Glutamatergic neuron (in vitro differentiated cells): ENCODE measurements at places on chromosomes 6 and 20.

DNA sequence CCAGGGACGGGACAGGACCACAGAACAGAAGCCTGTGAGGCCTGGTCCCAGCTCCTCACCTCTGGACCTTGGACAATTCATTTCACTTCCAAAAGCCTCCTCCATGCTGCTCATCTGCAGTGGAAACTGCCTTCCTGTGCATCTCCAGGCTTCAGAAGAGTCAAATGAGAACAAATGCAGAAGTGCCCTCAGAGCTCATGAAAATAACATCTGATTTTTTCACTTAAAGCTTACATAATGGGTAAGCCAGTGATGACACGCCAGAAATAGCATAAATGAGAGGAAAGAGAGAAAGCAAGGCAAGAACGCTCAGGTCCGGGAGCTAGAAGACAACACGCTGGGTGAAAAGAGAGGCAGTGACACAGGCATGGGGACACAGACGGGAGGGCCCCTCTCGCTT lies 7.9 kb downstream of the CNKSR3 start:
- DNase-seq = no peak

GRCh38 chr6:134609716-134610261 lies 291.9 kb upstream of the SGK1 start:
- DNase-seq = no peak

- DNase-seq = no peak
Observed at GRCh38 chr6:2695454-2696095, 55.1 kb downstream of the MYLK4 start.

DNA sequence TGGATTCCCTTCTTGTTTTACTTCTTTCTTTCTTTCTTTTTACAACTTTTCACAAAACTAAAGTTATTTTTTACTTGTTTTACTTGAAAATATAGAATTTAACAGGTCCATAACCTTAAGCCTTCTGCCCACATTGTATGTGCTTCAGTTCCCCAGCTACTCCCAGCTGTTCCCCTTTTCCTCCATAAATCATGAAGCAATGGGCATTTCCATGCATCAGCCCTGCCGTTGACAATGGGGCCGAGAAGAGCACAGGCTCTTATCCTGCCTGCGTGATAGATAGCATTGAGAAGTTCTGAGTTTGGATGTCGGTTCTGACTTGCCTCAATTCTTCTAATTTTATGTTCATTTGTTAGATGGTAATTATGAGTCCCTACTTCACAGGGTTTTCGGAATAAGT lies 583.8 kb downstream of the CDH26 start:
- DNase-seq = no peak

GRCh38 chr6:15481390-15482291 lies 181.2 kb downstream of the DTNBP1 start:
- no peak for DNase-seq

DNA sequence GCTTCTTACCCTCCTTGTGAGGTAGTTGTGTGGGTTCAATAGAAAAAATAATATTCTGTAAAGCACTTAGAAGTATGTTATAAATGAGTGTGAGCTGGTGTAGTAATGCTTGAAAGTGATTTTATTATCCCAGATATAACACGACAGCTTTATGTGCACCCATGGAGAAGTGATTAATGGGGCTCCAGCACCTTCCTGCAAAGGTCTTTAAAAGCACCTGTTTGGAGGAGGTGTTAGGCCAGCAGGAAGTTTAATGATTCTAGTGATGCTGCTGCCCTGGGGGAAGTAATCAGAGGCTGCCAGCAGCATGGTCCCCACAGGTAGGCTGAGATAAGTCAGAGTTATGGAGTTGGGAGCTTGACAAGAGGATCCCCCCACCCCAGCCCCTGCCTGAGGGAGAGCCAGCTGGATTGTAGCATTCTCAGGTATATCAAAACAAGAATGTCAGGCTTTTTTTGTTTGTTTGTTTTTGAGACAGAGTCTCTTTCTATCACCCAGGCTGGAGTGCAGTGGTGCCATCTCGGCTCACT lies 166.3 kb downstream of the PHACTR1 start:
- no peak for DNase-seq

- DNase-seq = no peak
Observed at GRCh38 chr6:87244380-87244779, 78.0 kb upstream of the SMIM8 start.

DNA sequence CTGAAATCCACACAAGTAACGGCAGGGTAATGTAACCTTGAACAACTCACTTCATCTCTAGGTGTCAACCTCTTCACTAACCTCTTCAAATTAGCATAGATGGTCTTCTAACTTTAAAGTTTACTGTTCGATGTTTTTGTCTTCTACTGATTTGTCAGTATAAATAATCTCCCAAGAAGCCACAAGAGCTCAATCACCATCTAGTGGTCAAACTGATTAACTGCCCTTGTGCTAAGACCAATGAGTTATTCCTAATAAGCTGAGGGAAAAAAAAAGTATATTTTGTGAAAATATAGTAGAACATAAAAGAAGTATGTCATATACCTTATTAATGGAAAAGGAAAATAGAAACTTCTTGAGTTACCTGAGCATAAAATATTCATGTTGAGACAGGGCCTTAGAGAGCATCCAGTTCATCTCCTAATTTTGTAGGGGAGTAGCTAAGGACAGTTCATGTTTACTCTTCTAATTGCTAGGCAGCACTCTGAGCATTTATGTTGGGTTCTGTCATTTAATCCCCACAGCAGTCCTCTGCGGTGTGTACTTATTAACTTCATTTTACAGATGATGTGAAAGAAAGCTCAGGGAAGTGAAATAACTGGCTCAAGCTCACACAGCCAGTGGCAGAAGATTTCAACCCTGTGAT lies 317.1 kb downstream of the ESR1 start:
- no peak for DNase-seq

- DNase-seq = no peak
Observed at GRCh38 chr6:25302151-25302550, 23.0 kb downstream of the CARMIL1 start.

GRCh38 chr20:44095831-44096230 lies 91.2 kb downstream of the JPH2 start:
- DNase-seq = no peak

- DNase-seq = peak; percentile 53
Observed at GRCh38 chr6:97215157-97215769, 67.8 kb downstream of the MMS22L start.

DNA sequence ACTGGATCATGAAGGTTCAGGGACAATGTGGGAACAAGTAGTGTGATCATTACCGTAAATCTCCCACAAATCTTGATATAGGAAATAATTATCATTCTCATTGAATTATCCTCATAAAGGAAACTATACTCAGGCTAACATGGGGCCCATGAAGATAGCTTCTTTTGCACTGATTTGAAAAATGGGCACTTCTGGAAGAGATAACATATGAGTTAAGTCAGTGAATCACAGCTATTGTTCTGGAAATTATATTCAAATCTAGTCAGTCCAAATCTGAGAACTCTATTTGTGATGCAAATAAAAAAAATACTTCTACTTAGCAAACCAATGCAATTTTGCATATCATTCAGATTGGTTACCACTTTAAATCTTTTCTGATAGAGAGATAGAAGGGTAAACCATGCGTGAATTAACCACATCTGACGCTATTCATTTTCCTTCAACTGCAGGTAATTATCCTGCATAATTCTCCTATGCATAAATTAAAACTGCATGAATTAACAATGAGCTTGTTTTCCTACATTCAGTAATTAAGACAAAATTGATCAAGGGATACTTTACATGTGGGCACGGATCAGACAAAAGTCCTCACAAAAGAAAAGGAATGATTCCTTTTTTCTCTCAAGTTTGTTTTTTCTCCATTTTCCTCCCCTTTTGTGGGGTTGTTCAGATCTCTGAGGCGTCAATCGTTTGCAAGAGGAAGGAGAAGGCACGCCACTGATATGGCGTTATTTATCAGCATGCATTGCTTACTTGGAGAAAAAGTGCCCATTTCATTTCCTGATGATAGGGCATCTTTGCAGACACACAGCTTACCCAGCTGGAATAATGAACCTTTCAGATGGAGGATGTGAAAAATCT lies 36.4 kb downstream of the RIPOR2 start:
- DNase-seq = no peak

GRCh38 chr6:67535946-67536345 lies 1099.1 kb upstream of the ADGRB3 start:
- no peak for DNase-seq

DNA sequence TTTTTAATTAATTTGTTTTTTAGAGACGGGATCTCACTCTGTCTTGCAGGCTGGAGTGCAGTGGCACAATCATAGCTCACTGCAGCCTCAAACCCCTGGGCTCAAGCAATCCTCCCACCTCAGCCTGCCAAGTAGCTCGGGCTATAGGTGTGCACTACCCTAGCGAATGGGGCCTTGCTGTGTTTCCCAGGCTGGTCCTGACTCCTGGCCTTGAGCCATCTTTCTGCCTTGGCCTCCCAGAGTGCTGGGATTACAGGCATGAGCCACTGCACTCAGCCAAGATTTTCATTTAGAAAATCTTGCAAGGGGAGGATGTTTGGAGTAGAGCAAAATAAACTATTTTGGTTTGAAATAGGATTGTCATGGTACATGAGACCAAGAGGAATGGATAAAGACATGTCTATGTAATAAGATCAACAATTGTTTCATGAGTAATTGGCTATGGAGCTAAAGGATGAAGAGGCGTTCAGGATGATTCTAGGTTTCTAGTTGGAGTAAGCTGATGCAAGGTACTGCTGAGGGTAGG lies 237.8 kb downstream of the UST start:
- no peak for DNase-seq

- DNase-seq = no peak
Observed at GRCh38 chr20:8913456-8913855, 155.4 kb upstream of the PLCB4 start.

DNA sequence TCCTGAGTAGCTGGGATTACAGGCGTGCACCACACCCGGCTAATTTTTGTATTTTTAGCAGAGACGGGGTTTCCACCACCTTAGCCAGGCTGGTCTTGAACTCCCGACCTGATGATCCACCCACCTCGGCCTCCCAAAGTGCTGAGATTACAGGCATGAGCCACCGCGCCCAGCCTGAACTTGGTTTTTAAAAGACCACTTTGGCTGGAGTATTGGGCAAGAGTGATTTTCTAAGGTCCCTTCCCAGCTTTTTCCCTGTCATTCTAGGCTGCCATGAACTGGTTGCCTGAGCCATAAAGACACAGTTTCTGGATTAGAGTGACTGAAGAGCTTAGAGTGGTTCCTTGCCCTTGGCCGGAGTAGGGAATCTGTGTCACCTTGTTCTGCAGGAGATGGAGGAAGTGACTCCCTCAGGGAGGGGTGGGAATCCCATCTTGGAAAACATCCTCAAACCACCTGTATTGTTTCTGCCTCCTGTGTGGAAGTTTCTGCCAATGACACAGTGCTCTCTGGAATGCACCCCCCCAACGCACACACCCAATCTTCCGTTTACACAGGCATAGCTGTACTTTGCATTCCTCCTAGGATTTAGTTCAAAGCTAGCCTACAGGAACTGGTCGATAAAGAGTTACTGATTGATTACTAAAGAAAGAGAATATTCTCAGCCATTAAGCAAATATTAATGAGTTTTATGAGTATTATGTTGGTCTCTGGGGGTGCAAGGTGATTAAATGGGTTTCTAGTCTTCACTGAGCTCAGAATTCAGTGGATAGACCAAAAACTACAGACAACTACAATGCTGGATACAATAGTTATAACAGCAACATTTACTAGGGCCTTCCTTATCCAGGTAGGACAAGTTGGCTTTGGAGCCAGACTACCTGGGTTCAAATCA lies 18.2 kb downstream of the BCL2L1 start:
- DNase-seq = no peak

DNA sequence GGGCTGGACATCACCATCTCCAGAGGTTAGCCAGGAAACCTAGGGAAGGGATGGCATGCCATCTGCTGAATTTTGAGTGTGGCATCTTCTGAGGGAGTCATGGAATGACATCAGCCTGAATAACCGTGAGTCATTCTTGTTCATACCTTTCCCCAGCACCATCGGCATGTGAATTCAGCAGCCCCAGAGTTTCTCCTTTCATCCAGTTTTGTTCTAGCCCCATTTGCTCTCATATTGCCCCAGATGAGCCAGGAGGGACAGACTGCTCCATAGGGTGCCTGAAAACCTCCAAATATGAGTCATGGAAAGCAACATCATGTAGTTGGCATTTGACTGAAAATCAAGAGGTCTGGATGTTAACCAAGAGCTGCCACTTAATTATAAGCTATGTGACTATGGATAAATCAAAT lies 219.2 kb upstream of the SGK1 start:
- no peak for DNase-seq

GRCh38 chr20:3787324-3788014 lies 929 bp upstream of the CENPB start:
- DNase-seq = no peak

- DNase-seq = no peak
Observed at GRCh38 chr6:130632277-130632676, 194.9 kb upstream of the SMLR1 start.

DNA sequence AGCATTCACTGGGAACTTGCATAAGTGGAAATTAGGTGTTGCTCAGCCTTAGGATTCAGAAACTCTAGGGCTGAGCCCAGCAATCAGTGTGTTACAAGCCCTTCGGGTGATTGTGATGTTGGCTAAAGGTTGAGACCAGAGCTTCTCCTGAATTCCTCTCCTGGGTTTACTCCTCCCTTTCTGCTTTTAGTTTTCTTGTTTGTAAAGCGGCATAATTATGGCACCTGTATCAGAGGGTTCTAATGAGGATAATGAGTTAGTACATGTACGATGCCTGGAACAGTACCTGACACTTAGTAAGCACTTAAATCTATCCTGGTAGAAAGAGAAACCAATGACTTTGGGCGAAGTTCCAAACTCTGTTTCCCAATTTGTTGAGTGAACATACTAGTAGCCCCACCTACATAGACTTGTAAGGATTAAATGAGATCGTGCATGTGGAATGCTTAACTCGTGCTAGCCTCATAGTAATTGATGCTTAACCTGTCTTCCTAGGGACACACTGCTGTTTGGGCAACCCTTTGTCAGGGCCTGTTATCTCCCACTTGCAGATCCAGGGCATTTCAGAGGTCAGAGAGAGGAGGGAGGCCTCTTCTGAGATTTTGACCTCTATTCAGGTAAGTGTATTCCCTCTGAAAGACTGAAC lies 932 bp upstream of the EZR start:
- no peak for DNase-seq

GRCh38 chr20:38779247-38780097 lies 26.0 kb upstream of the PPP1R16B start:
- no peak for DNase-seq

DNA sequence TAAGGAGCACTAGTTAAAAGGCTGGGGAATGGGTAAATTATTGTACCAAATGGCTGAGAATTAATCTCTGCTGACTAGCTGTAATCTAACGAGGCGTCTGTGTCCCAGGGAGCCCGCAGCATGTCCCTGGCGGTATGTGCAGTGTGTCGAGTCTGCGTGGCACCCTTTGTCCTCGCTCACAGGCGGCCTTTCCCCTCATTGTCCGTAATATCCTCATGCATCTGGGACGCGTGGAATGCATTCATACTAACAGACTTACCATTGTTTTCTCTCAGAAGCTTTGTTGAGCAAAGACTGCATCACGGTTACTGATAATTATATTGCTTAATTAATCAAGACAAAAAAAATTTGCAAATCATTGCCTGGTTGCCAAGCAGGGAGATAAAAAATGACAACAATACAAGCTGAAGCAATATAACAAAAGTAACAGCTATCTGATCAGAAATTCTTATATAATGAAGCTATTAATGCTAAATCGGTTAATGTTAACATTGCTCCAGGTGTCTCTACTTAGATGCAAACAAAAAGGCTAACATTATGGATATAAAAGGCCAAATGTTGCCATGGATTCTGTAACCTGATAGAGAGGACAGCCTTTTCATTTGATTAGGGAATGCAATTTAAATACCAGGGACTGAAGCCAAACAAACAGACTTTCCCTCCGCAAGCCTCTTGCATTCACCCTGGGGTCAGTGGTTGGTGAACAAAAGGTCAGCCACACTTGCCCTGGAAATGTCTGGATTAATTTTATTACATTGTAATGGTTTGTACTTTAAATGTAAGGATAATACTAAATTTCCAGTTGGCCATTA lies 124.8 kb downstream of the INSM1 start:
- DNase-seq = peak; percentile 50
